ENCODE measurements at places on chromosomes 7 and 10. TPM values are rescaled to one million over a fixed set of nuclear protein-coding genes. Genes with fewer than 3 reads are reported as not detected.

The GSTO2 gene
- 6.5 TPM for total RNA-seq

The FAM25A gene
- not detected for total RNA-seq

The CADPS2 gene
- 36.0 TPM for total RNA-seq

The IDI1 gene
- 86.0 TPM for total RNA-seq

The MYL10 gene
- 0.63 TPM for total RNA-seq

The SLC16A9 gene
- 9.2 TPM for total RNA-seq

GRCh38 chr7:54161621-54162020 is 380.6 kb upstream of the VSTM2A start:
- no peak for DNase-seq

- no peak for DNase-seq
These were observed 75.3 kb downstream of the ZNF92 start for GRCh38 chr7:65448816-65449504.

DNA sequence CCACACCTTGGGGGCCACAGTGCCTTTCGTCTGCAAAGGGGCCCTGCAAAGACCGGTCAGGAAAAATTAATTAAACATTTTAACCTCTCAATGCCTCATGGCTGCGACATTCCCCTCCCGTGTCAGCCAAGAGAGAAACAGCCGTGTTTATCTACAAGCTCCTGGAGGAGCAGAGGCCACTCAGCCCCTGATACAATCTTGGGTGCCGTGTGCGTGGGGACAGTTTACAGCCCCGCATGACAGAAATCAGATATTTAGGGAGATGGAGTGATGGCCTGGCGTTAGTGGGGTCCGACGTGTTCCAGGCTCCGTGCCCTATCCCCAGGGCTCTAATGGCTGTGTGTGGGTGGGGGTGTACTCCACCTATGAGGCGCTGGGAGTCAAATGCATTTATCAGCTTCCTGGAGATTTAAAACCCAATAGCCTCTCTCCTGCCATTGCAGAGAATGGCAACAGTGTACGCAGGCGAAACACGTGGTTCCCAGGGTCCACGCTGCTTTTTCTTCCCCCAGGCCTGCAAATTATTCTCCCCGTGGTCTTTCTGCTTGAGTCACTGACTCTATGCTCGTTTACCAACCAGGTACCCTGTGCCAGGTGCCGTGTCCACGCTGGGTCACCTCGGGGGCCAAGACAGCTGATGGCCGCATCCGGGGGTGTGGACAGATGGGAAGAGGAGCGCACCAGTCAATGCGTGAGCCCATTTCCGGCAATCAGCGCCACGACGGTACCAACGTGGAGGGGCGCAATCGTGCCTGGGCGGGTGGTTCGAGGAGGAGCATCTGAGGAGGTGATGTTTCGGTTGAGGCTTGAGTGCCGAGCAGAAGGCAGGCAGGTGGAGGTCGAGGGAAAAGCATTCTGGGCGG is 26.6 kb upstream of the PSMG3 start:
- no peak for DNase-seq

DNA sequence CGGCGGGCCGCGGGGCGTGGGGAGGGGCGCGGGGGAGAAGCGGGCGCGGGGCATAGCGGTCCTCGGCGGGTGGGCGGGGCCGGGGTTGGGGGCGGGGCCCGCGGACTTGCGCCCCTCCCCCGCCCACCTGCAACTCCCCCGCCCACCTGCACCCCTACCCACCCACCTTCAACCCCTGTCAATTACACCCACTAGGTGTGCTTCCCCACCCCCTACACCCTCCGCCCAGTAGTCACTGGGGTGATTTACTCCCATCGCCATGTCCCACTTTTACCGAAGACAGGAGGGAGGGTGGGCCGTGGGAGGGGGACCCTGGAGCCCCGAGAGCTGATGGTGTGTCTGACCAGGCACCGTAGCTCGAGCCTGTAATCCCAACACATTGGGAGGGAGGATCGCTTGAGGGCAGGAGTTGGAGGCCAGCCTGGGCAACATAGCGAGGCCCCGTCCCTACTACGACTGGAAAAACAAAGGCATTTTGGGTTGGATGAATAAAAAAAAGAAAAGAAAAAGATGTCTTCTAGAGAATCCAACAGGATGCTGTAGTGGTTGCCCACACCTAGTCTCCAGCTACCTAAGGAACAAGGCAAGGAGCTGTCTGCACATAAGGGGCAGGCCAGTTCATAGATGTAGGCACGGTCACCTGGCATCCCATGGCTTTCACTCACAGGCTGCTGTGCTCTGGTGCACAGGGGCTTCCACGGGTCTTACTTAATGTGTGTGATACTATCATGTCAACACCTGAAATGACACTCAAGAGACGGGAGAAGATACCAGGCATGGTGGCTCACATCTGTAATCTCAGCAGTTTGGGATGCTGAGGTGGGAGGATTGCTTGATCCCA is 761 bp downstream of the KCTD7 start:
- no peak for DNase-seq

DNA sequence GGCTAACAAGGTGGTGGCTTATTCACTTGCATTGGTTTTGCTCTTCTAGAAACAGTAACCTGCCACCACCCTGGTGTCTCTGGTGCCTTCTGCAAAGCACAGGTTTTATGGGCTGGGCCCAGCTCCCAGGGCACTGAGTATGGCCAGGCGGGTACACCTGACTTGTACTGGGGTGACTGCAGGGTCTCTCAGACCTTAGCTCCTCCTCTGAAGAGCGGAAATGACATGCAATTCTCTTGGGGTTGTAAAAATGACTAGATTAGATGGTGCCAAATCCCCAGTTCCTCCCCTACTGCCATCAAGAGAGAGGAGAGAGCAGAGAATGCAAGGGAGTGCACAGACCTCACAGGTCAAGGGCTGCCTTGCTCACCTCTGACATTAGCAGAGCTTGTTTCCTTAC is 14.7 kb downstream of the ESYT2 start:
- no peak for DNase-seq

- DNase-seq: no peak
These were observed 22.3 kb upstream of the RHBDD2 start for GRCh38 chr7:75856536-75856935.

GRCh38 chr7:45699726-45700390 is 125.7 kb downstream of the ADCY1 start:
- no peak for DNase-seq

DNA sequence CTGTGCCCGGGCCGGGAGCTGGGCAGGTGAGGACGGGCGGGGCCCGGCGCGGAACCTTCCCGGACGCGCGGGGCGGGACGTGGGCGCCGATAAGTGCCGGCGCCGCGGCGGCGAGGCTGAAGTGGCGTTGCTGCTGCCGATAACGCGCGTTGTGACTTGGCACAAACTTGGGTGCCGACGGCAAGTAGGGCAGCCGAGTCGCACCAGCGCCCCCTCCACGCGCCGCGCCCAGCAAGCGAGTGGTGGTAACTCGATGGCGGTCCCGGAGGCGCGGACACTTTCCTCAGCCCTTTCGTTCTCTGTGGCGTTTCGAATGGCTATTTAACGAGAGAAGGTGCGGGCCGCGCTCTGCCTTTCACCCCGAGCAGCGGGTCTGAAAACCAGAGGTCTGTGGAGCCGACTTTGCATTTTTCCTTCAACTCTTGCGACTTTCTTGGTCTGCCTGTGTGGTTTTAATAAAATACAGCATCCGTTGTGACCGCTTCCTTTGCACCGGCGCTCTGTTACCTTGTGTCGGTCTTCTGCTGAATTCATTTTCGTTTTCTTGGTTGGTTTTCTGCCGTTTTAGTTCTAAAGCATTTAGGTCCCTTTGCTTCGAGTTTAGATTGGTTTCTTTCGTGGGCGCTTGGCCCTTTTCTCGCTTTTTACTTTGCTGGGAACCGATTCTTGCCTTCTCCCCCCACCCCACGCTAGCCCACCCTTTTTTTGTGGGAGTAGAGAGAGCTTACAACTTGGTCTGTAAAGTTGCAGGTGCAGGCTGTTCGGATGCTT is 701 bp downstream of the STK17A start:
- DNase-seq: no peak

Data from urinary bladder (tissue), 4 donors.